Melanocyte of skin (primary cell): ENCODE measurements at places on chromosomes 5 and 9. TPM values are rescaled to one million over a fixed set of nuclear protein-coding genes. Genes with fewer than 3 reads are reported as not detected.

Gene FGF18
- not detected in 2 replicates for total RNA-seq

Gene TXNDC8
- total RNA-seq: not detected in 2 replicates

Gene PLPP7
- 10.5 and 13.4 TPM in 2 replicates for total RNA-seq

Gene EFNA5
- 4.8 and 5.0 TPM in 2 replicates for total RNA-seq

Gene TMEM174
- not detected in 2 replicates for total RNA-seq

Gene CCDC192
- not detected in 2 replicates for total RNA-seq

Gene GLRA1
- total RNA-seq: not detected in 2 replicates

Gene CXXC5
- total RNA-seq: 7.0 and 19.0 TPM in 2 replicates

Gene RASEF
- total RNA-seq: 20.0 and 23.1 TPM in 2 replicates

Gene FOXD4L3
- total RNA-seq: under 0.01 TPM in 1 of 2 replicates, not detected in the other

Gene GRXCR2
- total RNA-seq: not detected in 2 replicates

Gene C7
- not detected in 2 replicates for total RNA-seq

Gene BTNL8
- total RNA-seq: not detected in 2 replicates

Gene FOXD4
- total RNA-seq: under 0.01 TPM in 1 of 2 replicates, not detected in the other

Gene SARDH
- 5.0 and 13.0 TPM in 2 replicates for total RNA-seq

Gene TMEM171
- total RNA-seq: 9.4 and 31.6 TPM in 2 replicates

Gene IL3
- not detected in 2 replicates for total RNA-seq

Gene TRPM3
- total RNA-seq: 0.33 and 0.46 TPM in 2 replicates

Gene CAMSAP1
- total RNA-seq: 22.0 and 26.1 TPM in 2 replicates

Gene SLC27A6
- under 0.01 TPM in 1 of 2 replicates, not detected in the other for total RNA-seq

Gene CCT5
- total RNA-seq: 342 and 449 TPM in 2 replicates

Gene EPB41L4B
- not detected in 2 replicates for total RNA-seq

Gene CLIC3
- not detected in 2 replicates for total RNA-seq

Gene SYK
- 4.2 and 8.0 TPM in 2 replicates for total RNA-seq

Gene MEIKIN
- total RNA-seq: not detected in 2 replicates

Gene ZNF454
- total RNA-seq: 0.34 and 1.1 TPM in 2 replicates

Gene PCDHGA9
- total RNA-seq: 1.4 and 5.1 TPM in 2 replicates

Gene LHX6
- total RNA-seq: not detected in 2 replicates

Gene ASTN2
- 8.0 and 8.5 TPM in 2 replicates for total RNA-seq

Gene SLC6A19
- total RNA-seq: not detected in 2 replicates

Gene AFAP1L1
- total RNA-seq: 7.9 and 12.7 TPM in 2 replicates

Gene MARCOL
- total RNA-seq: not detected in 2 replicates

Gene PNPLA7
- 0.93 and 1.3 TPM in 2 replicates for total RNA-seq

Gene TERT
- not detected in 2 replicates for total RNA-seq

Gene VLDLR
- 12.3 and 21.1 TPM in 2 replicates for total RNA-seq

Gene RELL2
- total RNA-seq: 4.8 and 6.9 TPM in 2 replicates

Gene SEMA5A
- total RNA-seq: 40.0 and 63.5 TPM in 2 replicates

Gene ACTBL2
- total RNA-seq: under 0.01 TPM in 2 replicates

Gene TSLP
- not detected in 2 replicates for total RNA-seq

Gene EIF4E1B
- not detected in 2 replicates for total RNA-seq

Gene LRRTM2
- total RNA-seq: 0.73 and 4.5 TPM in 2 replicates

Gene EIF4EBP3
- 4.1 and 4.4 TPM in 2 replicates for total RNA-seq

Gene PTGDS
- total RNA-seq: 1.1 TPM in 1 of 2 replicates, not detected in the other

Gene IL33
- total RNA-seq: 0.15 and 0.33 TPM in 2 replicates

Gene SLC23A1
- not detected in 2 replicates for total RNA-seq

Gene BAAT
- under 0.01 TPM in 2 replicates for total RNA-seq
